Activated naive CD8-positive, alpha-beta T cell treated with anti-CD3 and anti-CD28 coated beads, Interleukin-2, amount 10 ng/mL, durations not matched to agents 7 days and 5 days (primary cell): ENCODE measurements at places on chromosomes 1 and 21.
A peak's percentile ranks its signal among the peaks of the same experiment; 100 is the strongest.

- H3K36me3 ChIP-seq, result peaks cover 8% of the 10 kb centered on the region
- no peak overlapping the region for H3K4me3 ChIP-seq
- H3K4me1 ChIP-seq, result peaks cover 11% of the 10 kb centered on the region
- no peak overlapping the region for H3K27ac ChIP-seq
Observed at GRCh38 chr1:45003741-45004140, 7.4 kb downstream of the HECTD3 start.

- H3K27me3 ChIP-seq, result no peaks in the 10 kb centered on the region
- no peak overlapping the region for H3K4me3 ChIP-seq
- no peak for DNase-seq
Observed at GRCh38 chr1:4256351-4256750, 356.3 kb upstream of the C1orf174 start.

DNA sequence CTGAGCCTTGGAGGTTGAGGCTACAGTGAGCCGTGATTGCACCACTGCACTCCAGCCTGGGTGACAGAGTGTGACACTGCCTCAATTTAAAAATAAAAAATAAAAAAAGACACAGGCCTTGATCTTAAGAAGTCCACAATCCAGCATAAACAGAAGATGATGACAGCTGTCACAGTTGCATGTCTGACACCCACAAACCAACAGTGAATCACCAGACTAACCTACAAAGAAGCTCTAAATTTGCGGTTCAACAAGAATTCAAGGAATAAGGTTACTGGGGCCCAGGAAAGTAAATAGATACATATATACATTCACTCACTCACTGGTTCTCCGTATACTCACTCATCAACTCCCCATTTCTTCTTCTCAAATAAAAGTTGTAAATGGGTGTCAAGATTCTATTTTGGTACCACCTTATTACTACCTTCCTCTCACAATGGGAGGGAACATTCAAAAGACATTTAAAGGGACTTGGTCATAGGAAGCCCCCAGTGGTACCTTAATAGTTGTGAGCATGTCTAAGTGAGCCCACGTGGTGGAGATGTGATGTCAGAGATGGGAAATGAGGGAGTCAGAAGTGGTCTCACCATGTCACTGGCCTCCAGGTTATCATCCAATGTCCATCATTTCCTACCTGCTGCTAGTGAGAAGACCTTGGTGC, 66.9 kb upstream of the PRDX6 start:
- H3K27me3 ChIP-seq, result peaks cover 2% of the 10 kb centered on the region
- peaks cover 43% of the 10 kb centered on the region for H3K4me1 ChIP-seq
- H3K4me3 ChIP-seq, result peak overlapping the region; percentile 49
- H3K27ac ChIP-seq, result peak overlapping the region; percentile 65

DNA sequence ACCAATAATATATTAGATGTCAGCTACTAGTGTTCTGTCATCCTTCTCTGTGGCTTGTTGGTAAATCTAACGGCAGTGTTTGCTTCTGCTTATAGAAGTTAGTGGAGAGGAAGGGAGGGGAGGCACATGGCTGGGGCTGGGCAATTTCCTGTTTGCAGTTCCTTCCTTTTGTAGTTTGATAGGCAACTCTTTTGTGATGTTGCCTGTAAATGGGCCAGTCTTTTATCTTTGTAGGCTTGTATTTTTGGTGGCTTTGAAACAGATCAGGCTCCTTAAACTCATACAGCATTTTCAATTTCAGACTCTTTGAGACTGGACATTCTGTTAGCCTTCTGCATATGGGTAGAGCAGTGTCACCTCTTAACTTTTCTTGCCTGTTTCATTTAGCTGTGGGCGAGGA, 48.1 kb downstream of the CDC14A start:
- H3K27me3 ChIP-seq, result no peaks in the 10 kb centered on the region
- no peak for DNase-seq
- peaks cover 59% of the 10 kb centered on the region for H3K4me1 ChIP-seq
- peak overlapping the region; percentile 59 for H3K4me3 ChIP-seq
- peaks cover 29% of the 10 kb centered on the region for H3K36me3 ChIP-seq
- peak overlapping the region; percentile 91 for H3K27ac ChIP-seq

GRCh38 chr1:246782120-246782900, 58.1 kb downstream of the SCCPDH start:
- H3K27ac ChIP-seq, result peak overlapping the region; percentile 66
- DNase-seq, result no peak
- no peaks in the 10 kb centered on the region for H3K27me3 ChIP-seq
- peak overlapping the region; percentile 20 for H3K4me3 ChIP-seq
